ENCODE measurements at places on chromosomes 4 and X. TPM values are rescaled to one million over a fixed set of nuclear protein-coding genes. Genes with fewer than 3 reads are reported as not detected.

Gene SOX3
- not detected for polyA plus RNA-seq

Gene PWWP3B
- polyA plus RNA-seq, result 15.3 TPM

Gene CD99
- 637 TPM for polyA plus RNA-seq

Gene XPNPEP2
- polyA plus RNA-seq, result 15.0 TPM

Gene RADX
- polyA plus RNA-seq, result 2.1 TPM

Gene IGSF1
- polyA plus RNA-seq, result 7.1 TPM

Gene TMEM131L
- 6.3 TPM for polyA plus RNA-seq

Gene AFM
- 34.8 TPM for polyA plus RNA-seq

DNA sequence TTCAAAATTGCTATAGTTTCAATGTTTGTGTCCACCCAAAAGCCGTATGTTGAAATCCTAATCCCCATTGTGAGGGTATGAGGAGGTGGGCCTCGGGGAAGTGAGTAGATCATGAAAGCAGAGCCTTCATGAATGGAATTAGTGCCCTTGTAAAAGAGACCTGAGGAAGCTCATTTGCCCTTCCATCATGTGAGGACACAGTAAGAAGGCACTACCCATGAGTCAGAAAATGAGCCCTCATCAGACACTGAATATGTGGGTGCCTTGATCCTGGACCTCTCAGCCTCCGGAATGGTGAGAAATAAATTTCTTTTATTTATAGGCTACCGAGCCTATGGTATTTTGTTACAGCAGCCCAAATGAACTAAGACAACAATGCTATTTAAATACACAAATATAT lies 57.7 kb upstream of the EFHC2 start:
- no peak for DNase-seq

- peak; percentile 24 for DNase-seq
These were observed 72.6 kb upstream of the ARHGAP24 start for GRCh38 chr4:85402371-85402770.

DNA sequence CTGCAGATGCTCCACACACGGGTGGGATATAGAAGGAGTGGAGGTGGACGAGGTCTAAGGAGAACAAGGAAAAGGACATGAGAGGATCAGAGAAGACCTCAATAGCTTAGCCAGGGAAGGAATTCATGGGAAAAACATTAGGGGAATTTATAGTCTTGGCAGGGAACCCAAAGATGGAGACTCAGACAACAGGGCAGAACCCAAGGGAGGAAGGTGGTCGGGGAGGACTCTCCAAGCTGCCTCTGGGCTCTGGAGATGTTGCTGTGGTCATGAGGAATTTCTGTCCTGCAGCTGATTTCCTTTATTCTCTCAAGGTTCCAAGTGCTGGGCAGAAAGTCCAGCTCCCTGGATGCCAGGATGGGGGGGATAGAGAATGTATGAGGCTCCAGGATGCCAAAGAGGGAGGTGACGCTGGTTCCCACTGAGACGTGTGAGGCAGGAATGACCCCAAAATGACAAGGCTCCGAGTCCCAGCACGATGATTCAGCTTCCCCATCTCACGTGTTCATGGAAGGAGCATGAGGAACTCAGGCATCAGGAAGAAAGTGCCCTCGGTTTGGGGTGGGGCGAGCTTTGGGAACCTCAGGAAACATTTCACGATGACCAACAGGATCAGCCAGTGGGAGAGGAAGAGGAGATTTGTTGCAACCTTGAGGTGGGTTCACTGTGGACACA lies 57.0 kb upstream of the PPP2R3B start:
- DNase-seq, result no peak

- no peak for DNase-seq
These were observed 68.0 kb downstream of the NFKB1 start for GRCh38 chr4:102569200-102569599.

- DNase-seq, result no peak
These were observed 360.4 kb downstream of the RAPGEF2 start for GRCh38 chr4:159463235-159463634.

DNA sequence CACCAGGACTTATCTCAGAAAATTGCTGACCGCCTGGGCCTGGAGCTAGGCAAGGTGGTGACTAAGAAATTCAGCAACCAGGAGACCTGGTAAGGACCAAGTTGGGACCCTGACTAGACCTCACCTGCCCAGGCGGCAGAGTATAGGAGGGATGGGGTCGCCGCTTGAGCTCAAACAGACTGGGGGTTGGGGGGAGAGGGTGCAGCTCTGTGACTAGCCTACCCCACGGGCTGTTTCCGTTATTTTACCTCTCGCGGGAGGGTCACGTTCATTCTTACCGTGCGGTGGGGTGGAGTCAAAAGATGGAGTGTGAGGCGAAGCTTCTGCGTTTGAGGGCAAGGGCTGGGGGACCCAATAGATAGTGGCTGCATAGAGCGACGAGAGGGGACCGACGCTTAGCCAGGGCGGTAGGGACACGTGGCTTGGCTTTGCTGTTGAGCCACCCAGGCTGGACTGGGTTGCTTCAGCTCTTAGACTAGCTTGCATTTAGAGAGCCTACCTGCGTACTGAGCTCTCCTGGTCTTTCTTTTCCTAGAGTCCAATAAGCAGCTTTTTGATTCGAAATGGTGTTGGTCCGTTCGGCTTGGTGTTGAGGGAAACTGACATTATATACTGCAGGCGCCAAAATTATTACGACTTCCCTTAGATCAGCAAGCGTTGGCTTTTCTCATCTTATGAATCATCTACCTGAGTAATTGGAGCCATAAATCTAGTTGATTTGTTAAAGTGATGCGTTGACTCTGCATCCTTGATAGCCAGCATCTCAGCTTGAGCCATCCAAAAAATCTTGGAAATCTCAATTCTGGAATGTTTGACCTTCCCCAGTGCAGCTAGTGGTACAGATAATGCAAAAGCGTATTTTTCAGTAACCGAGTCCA lies 591 bp downstream of the PRPS1 start:
- peak; percentile 60 for DNase-seq

DNA sequence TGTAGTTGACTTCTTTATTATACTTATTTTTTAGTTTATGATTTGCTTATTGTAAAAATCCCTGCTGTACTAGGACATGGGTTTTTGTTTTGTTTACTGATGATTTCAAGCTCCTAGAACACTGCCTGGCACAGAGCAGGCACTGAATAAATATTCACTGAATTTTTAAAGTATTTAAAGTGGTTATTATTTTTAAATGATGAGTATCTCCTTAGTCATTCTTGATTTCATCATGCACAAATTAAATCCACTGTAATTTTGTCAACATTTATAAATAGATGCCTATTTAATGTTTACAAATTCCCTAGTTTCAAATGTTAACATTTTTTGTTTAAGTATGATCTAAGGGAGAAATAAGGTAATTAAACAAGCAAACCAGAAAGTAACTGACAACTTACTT lies 367.9 kb upstream of the SLIT2 start:
- no peak for DNase-seq

DNA sequence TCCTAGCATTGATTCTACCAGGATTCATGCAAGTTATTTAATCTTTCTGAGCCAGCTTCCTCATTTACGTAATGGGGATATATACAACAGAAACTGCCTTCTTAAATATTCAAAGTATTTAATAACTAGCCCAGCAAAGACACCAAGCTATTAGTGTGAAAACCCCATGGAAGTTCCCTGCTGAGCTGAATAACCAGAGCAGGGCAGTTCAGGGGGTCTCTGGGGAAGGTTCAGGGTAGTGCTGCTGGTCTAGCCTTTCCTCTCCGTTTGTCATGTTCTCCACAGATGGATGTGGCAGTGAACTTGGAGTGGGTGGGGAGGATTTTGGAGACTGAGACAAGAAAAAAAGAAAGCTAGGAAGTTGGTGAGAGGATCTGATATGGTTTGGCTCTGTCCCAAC lies 240.8 kb upstream of the TAPT1 start:
- no peak for DNase-seq

- DNase-seq, result peak; percentile 69
These were observed 136.2 kb upstream of the BMPR1B start for GRCh38 chr4:94621491-94622080.

GRCh38 chr4:174423257-174423944 lies 98.9 kb downstream of the HPGD start:
- peak; percentile 30 for DNase-seq

- no peak for DNase-seq
These were observed 52.1 kb downstream of the HTR2C start for GRCh38 chrX:114635986-114636385.

DNA sequence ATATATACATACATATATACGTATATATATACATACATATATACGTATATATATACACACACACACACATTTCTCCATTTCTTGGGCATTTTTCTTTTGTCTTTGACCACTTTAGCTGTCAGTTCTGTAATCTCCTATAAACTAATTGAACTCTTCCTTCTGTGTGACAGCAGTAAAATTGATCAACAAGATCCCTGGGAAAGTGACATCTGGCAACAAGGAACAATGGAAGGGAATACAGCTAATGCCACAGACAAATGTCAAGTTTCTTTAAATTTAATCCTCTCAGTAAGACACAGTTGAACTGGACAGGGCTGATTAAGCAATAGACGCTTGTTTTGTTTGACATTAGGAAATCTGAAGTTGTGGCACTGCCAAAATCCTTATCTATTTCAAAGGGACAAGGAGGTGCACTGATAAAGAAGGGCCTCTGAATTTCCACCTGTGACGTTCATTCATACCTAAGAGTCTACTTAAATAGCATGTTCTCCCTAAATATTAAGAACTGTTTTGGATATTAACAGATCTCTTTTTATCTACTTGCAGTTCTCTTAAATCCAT lies 126.9 kb downstream of the RNF150 start:
- DNase-seq, result no peak

DNA sequence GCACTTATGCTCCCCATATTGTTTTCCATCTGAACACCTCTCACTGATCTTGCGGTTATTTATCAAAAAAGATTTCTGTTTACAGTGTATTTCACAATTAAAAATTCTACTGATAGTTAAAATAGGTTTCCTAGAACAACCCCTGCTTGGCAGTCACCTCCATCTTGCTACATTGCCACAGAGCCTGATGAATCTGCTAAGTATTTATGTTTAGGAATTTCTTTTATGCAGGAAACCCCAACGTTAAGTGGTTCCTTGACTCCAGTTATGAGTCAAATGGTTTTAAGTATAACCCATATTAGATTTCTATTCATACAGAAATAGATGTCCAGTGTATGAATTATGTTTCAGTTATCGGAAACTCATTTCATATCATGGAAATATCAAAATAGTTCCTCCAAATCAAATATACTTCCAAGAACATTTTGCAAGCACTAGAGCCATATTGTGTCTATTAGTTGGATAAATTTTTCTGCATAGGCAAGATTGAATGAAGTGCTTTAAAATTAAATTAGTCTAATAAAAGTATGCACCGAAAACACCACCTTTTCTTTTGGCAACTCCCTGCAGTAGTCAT lies 20.6 kb downstream of the GALNT7 start:
- no peak for DNase-seq

DNA sequence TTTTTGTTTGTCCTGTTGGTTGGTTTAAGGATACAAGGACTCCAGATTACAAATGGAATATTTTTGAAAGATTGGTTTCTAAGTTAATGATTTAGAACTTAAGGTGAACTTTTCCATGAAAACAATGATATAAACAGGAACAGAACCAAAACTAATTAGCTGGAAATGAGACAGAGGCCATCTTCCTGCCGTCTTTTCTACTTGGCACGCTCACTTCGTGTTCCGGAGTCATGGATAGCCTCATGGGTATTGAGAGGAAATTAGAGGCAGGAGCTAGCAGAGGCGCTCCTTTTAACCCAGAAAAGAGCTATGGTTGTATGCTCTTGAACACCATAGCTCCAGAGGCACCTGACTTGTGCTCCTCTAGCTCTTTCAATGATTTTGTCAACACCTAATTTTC lies 2.4 kb downstream of the FAM241A start:
- DNase-seq, result no peak

- no peak for DNase-seq
These were observed 111.6 kb downstream of the MAGEB17 start for GRCh38 chrX:16278927-16279326.

- peak; percentile 8 for DNase-seq
These were observed 52.8 kb downstream of the PRDM5 start for GRCh38 chr4:120869613-120870278.

GRCh38 chr4:113026556-113026955 lies 22.9 kb upstream of the ANK2 start:
- no peak for DNase-seq

GRCh38 chr4:36508394-36508793 lies 227.0 kb downstream of the DTHD1 start:
- DNase-seq, result no peak

GRCh38 chrX:154399527-154400368 lies 1.6 kb downstream of the RPL10 start:
- DNase-seq, result no peak

DNA sequence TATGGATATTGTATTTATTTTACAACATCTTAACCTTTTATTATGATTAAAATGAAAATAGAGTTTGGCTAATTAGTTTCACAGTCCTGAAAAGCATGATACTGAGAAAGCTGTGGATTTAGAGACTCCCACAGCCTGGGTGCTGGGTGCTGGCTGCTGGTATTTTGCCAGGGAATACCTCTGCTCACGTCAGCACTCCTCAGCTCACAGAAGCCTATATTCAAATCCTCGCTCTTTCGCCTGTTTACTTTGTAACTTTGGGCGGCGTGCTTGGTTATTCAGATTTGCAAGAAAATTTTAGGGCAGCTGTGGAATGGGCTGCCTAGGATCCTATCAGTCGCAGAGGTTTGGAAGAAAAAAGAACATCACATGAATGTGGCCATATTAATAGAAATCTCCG lies 261.8 kb downstream of the DCTD start:
- no peak for DNase-seq

DNA sequence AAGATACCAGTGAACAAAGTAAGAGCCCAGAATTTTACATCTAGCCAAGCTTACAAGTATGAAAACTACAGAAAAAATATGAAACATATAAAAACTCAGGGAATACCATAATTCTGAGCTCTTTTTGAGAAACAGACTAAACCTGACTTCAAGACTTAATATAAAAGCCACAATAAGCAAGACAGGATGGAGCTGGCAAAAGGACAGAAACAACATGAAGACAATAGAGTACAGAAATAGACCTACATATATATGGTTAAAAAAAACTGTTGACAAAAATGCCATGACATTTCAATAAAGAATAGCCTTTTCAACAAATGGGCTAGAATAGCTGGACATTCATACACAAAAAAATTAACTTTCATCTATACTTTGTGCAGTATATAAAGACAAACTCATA lies 49.4 kb downstream of the UBA6 start:
- no peak for DNase-seq

DNA sequence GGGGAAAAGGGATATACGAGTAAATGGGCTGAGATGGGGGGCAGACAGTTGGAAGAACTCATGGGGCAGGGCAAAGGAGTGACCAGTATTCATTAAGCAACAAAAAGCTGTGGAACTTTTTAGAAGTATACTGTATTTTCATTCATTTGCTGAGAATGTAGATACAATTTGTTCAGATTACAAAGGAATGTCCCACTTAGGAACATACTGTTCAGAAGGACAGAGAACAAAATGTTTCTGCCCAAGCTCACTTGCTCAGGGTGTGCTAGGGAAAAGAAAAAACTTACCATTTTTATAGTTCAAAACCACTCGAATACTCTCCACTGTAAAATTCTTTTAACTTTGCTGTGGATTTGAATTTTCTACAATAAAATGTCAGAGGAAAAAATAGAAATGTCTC lies 135.2 kb upstream of the AFF2 start:
- DNase-seq, result no peak

GRCh38 chr4:38803833-38804653 lies 548 bp downstream of the TLR1 start:
- no peak for DNase-seq

GRCh38 chr4:165326831-165327210 lies 648 bp upstream of the MSMO1 start:
- DNase-seq, result peak; percentile 67

Data from hepatocyte (in vitro differentiated cells).